ENCODE measurements at places on chromosomes 5 and 9.

- no peak for DNase-seq
Observed at GRCh38 chr5:171849585-171850323, 64.1 kb downstream of the SMIM23 start.

DNA sequence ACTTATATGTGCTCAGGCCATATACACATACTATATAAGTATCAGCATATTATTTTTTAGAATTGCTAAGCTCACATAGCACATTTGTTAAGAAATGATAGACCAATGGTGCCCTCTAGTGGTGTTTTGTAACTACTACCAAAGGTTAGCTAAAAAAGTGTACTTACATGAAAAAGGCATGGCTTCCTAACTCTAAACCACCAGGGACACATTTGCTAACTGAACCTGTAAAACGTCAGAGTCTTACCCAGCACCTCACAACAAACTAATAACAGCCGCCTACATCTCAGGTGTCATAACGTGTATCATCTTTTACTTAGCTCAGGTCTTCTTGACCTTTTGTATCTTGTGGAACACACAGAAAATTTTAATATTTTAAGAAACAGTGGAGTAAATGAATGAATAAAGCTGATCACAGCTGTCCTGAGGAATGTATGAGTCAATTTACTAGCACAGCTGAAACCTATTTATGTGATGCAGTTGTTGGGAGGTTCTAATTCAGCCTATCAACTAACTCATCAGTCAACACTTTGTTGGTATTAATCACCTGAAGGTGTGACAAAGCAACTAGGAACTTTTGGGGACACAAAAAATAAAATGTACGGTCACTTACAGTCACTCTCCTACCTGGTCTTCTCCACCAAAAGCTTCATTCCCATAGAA lies 72.9 kb downstream of the BAAT start:
- peak; percentile 68 for DNase-seq

- no peak for DNase-seq
Observed at GRCh38 chr5:167982-168660, 23.2 kb upstream of the LRRC14B start.

DNA sequence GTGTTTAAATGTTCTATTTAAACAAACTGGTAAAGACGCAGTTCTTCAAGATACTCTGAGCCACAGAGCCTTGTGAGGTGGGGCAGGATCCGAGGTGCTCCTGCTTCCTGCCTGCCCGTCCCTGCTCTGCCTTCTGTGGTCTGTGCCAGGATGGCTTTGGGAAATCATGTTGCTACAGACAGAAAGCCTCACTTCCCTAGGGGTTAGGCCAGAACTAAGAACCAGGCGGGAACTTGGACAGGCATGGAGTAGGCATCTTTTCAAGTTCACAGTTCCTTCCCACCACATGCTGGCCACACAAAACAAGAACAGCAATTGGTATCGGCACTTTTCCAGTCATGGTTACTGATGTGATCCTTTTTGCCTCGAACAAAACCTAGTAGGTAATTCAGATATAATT lies 67.7 kb upstream of the SPOCK1 start:
- no peak for DNase-seq

GRCh38 chr9:71909887-71910649 lies 925 bp downstream of the ABHD17B start:
- DNase-seq = no peak

DNA sequence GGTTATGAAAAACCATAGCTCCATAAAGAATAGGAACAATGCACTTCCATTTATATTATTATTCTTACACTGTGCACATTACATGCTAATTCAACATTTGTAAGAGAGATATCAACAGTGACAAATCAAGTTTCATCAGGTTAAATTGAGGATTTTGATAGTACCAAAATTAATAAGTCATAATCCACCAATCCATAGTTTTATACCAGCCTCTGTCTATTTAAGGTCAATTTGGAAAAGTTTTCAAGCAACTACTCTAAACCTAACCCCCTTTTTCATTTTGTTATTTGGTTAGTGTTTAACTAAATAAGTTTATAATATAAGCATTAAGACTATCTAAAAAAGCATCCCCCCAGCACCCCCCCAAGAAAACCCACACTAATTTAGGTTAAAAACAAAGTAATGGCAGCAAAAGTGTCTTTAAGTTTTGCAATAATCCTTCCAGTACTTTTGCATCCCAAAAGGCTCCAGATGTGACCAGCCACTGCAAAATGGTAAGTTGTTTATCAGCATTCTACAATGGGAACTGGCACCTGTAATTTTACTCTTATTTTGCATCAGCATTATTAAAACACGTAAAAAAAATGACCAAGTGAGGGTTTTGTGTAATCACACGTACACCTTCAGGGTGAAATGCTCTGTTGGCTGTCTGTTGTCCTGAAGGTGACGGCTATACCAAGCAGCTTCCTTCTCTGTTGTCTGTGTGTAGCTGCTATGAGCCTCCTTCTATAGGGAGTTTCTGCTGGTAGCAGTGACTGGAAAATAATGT lies 36.8 kb upstream of the SSBP2 start:
- DNase-seq = no peak

- no peak for DNase-seq
Observed at GRCh38 chr5:167030500-167031120, 1260.8 kb upstream of the WWC1 start.

- no peak for DNase-seq
Observed at GRCh38 chr5:54443270-54443669, 12.2 kb upstream of the HSPB3 start.

GRCh38 chr5:152804179-152804578 lies 399.1 kb upstream of the NMUR2 start:
- DNase-seq = no peak

DNA sequence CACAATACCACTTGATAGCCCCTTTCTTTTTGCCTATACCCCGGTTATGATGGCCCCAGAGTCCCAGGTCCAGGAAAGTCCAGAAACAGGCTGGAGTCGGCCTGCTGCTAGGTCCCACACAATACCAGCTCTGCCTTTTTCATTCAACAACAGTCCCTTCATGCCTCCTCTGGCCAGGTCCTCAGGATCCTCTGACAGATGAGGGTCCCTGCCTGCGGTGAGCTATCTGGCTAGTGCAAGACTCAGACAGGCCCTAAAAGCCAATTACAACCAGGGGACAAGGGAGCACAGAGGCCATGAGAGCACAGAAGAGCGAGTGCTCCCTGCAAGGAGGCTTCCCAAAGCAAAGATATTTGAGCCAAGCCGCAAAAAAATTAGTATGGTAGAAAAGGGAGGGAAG lies 84.8 kb upstream of the ZBTB43 start:
- DNase-seq = no peak

- DNase-seq = no peak
Observed at GRCh38 chr5:2797981-2798380, 46.5 kb upstream of the IRX2 start.

- no peak for DNase-seq
Observed at GRCh38 chr9:136318776-136319241, 8.5 kb upstream of the GPSM1 start.

GRCh38 chr5:103369125-103370120 lies 110.9 kb downstream of the MACIR start:
- no peak for DNase-seq

DNA sequence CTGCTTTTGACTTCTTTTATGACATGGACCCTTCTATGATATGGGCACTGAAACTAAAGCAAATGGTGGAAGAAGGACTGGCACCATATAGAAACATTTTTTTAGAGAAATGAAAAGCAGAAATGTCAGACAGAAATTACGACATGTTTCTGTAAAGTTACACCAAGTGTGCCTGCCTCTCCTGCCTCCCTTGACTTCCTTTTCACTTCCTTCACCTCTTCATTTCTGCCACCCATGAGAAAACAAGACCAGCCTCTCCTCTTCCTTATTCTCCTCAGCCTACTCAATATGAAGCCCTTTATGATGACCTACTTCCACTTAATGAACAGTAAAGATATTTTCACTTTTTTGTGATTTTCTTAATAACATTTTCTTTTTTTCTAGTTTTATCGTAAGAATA lies 44.5 kb downstream of the ERCC6L2 start:
- DNase-seq = no peak

DNA sequence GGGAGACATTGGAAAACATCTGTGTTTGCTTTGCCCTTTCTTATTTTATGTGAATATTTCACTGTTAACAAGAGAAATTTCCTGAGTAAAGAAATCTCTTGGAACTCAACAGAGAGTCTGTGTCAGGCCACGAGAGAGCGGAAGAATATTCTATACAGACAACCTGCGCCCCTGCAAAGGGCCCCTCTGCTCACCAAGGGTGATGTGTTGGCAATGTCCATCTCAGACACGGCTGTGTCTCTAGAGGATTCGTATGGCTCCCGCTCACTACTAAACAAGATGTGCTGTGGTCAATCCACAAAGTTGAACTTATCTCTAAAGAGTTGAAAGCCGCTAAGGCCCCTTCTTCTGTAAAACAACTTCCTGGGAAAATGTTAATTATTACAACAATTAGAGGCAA lies 241.0 kb upstream of the IRX1 start:
- DNase-seq = no peak

DNA sequence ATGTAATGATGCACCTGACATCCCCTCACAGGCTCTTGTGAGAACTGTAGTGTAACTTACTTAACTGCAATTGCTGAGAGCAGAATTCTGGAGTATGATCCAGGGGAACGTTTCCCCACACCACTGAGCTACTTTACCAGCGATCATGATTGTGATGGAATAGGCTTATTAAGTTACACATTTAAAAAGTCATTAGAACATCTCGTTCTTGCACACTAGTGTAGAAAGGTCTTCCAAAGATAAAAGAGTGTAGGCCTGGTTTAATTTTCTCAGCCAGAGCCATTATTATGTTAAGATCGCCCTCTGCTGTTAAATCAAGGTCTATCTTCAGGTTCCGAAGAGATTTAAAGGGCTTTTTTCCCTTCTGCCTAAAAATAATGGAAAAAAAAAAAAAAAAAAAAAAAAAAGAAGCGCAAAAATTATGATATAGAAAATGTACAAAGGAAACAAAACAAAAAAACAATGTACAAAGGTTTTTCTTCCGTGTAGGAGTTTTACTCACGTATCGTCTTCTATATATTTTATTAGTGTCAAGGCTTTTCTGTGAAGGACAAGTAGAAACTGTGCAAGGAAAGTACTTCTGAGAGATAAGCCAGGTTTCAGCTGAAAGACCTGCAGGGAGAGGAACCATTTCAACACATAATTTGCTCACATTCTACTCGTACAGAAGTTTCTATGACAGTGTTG lies 18.6 kb upstream of the MOB3B start:
- peak; percentile 13 for DNase-seq

DNA sequence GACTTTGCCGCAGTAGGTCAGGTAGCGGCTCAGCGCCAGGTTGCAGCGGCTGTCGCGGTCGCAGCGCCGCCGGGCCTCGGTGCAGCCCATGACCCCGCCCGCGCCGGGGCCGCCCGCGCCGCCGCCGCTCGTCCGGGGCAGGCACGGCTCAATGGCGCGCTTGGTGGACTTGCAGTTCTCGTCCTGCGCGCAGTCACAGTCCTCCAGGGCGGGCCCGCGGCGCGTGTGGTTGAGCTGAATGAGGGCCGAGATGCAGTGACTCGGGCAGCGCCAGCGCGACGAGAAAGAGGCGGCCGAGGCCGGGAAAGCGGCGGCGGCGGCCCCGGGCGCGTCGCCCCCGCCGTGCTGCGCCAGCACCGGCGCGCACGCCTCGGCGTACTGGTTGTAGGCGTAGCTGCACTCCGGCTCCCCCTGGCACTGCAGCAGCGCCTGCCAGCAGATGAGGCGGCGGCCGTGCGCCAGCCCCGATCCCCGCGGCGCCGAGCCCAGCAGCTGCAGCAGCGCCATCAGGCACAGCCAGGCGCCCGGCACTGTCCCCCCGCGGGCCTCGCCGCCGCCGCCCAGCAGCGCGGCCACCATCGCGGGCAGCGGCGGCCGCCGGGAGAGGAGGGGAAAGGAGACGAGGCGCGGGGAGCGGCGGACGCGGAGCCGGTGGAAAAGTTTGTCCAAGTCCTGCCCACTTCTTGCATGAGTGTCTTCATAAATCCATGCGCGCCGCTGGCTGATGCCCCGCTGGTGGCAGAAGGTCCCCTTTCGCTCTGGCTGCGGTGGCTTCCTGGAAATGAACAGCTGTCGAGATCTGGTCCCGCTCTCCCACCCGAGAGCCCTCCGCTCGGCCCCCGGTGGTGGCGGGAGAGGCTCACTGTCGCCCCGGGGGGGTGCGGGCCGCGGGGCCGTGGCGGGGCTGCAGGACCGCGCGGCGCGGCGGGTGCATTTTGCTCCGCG lies 833 bp downstream of the GAS1 start:
- peak; percentile 55 for DNase-seq

DNA sequence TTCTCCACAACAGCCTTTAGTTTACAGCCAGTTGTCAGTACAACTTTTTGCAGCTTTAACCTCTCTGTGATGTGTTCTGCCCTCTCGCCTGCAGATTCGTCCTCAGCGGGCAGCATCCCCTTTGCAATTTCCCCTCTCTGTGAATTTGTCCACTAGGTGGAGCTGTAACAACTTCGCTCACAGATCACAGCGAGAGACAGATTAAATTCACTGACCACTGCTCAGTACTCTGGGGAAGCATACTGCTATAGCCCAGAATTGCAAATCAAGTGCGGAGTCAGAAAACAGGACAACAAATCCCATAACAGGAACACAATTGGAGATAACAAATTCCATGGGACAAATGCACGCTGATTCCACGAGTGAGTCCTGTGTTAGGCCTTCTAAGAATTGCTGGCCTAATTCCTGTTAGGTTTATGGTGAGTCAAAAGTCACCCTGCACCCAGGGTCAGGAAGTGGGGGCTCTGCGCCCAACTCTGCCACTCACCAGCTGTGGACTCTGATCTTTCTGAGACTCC lies 2124.9 kb downstream of the MAT2B start:
- peak; percentile 1 for DNase-seq

GRCh38 chr5:140372971-140373487 lies 13.0 kb downstream of the SLC4A9 start:
- peak; percentile 52 for DNase-seq

GRCh38 chr5:73152411-73153388 lies 20.3 kb upstream of the TMEM174 start:
- no peak for DNase-seq

DNA sequence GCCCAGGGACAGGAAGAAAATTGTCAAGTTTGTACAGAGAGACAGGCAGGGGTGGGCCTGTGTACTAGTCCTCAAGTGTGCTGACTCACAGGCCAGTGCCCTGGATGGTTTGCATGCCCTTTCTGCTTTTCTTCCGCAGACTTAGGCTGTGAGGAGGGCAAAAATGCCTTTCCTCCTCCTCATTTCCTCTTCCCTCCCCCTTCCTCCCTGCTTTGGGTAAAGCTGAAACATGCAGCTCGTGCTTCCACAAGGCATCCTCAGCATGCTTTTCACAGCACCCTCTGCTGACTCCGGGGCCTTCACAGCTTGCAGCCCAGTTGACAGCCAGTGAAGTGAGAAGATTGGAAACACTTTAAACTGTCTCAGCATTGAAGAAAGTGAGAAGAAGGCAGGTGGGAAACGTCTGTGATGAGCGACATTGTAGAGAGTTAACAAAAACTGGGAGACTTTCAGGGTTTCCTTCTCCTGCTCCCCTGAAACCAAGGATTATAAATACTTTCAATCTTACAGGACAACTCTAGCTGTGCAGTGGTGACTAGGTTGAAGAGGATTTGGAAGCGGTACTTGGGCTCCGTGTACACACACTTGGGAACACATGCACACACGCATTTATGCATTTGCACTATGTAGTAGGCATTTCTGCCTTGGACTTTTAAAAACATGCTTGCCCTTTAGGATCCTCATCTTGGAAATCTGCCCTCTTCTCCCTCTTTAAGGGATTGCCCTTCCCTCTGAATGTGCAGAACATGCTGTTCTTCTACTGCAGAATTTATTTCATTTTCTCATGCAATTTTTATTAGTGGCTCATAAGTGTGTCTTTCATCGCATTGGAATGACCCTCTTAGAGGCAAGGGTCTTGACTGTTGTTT lies 138.8 kb downstream of the GRIA1 start:
- no peak for DNase-seq
